Suppressor macrophage treated with lipopolysaccharide for 4 hours (primary cell): ENCODE measurements at places on chromosomes 1 and 21.
A peak's percentile ranks its signal among the peaks of the same experiment; 100 is the strongest.

DNA sequence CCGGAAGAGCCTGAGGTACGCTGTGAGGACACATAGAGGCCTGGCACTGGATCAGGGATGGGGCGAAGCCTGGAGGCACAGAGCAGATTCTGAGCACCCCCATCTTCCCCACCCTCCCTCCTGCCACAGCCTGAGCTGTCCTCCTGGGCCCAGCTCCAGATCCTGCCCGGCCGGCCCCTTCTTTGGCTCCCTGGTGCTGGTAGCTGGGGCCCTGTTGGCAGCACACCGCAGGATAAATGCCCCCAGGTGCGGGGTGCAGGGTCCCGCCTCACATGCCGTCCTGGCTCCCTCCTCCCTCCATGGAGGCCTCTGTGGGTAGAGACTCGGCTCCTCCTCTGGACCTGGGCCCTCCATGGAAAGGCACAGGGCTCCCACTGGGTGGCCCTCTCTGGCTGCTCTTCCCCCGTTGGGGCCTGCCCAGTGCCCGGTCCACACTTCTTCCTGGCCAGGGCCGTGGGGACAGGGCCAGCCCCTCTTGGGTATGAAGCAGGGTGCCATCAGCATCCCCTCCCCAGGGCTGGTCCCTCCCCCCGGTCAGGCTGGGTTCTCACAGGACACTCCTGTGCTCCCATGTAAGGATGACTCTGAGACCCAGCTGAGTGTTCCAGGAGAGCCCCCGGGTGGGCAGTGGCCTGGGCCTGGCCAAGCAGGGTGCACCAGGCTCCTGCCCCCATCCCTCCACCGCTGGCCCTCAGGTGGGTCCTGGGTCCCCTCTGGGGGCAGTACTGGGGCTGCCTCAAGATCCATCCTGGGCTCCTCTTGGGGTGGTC is 1.1 kb upstream of the OBSCN start:
- no peak for DNase-seq

- DNase-seq = no peak
These were observed 10.6 kb upstream of the XCL1 start for GRCh38 chr1:168565825-168566224.

- DNase-seq = no peak
These were observed 50.2 kb downstream of the EEIG2 start for GRCh38 chr1:108610073-108610472.

DNA sequence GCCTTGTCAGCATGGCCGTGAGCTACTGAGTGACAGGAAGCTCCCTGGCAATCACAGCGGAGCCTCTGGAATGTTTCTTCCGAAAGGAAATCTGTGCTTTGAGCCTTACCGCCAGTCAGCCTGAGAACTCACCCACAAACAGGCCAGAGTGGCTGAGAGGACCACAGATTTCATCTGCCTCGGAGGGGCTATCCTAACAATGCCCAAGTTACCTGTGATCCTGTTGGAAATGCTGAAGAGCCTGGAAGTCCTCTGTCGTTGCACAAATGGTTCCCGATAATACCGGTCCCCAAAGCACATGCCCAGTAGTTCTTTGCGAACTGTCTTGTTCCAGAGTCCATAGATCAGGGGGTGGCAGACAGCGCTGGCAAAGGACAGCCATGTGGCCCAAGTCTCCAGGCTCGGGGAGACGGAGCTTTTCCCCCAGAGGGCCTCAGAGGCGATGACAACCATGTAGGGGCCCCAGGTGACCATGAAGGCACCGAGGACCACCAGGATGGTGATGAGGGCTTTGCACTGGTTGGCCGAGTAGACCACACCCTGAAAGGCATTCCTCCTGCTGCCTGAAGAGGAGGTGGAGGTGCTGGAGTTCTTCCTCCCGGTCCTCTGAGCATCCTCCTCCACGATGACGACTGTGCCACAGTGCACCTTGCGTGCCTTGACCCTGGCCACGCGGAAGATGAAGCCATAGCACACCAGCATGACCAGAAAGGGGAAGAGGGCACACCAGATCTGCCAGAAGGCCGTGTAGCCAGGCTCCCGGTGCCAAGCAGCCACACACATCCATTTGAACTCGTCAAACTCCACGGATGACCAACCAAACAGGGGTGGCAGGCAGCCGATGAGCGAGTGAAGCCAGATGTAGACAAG is 40.2 kb downstream of the GPR161 start:
- DNase-seq = no peak

GRCh38 chr21:25913479-25913878 is 178.7 kb downstream of the GABPA start:
- no peak for DNase-seq

DNA sequence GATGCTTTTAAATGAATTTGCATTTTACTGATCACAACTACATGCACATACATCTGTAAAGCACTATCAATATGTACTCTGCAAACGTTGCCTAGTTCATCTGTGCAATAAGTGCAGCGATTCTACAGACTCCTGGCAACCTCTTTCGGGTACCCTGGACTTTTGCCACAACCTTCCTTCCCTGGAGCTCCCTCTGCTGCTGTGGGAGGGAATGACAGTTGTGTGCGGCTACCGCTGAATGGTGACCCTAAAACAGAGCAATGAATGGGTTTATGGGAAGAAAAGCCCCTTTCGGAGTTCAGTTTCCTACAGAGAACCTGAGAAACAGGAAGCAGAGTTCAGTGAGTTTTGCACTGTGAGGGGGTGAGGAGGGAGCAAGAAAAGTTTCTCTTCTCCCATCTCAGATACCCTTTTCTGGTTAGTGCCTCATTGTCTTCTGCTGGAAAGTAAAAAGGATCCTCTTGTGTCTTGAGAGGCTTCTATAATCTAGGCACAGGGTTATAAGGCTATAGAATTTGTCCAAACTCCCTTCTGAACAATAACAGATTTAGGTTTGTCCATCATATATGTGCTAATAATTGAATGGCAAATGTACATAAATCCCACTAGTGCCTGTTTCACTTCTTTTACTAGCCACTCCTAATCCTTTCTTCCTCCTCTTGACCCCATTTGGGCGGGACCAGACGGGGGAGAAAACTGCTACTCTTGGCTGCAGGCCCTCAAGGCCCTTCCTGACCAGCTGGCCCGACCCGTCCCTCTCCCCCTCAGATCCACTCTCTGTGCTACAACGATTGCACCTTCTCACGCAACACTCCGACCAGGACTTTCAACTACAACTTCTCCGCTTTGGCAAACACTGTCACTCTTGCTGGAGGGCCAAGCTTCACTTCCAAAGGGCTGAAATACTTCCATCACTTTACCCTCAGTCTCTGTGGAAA is 19.8 kb upstream of the SARS1 start:
- DNase-seq = peak; percentile 80

- DNase-seq = peak; percentile 16
These were observed 23.9 kb downstream of the FMO5 start for GRCh38 chr1:147201276-147201675.

DNA sequence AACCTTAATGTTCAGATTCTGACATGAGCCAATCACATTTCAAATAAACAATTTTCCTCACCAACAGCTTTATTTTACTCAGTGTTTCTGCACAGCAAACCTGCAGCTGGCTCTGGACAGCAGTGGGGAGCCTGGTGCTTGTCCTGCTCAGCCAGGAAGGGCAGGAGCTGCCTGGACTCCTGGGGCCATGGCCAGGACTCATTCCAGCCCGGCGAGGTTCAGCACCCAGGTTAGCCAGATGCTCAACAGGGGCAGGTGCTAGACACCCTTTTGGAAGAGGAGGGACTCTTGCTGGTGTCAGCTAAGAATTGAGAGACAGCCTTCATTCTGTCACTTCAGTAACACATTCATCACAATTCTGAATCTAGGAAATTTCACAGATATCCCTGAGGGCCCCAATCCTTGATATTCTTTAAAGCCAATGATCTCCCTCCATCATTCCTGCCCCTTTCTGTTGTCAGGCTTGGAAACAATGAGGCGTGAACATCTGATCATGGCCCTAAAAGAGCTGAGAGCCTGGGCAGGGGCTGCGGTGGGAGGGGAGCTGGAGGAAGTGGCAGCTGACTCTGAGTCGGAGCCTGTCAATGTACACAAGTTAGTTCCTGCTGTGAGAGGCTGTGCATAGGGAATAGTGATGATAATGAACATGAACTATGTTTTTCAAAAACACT is 251.3 kb downstream of the SDCCAG8 start:
- peak; percentile 48 for DNase-seq

DNA sequence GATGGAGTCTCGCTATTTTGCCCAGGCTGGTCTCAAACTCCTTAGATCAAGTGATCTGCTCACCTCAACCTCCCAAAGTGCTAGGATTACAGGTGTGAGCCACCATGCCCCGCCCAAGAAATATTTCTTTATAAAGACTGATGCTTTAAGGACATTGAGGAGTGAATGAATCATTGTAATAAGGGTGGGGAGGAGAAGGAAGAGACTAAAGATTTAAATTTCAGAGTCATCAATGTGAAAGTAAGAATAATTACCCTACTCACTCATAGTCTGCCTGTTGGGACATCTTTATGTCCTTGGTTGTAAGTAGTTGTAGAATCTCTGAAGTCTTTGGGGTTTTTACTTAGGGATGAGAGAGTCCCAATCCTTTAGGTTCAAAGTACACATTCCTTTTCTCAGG is 7.3 kb downstream of the KDM1A start:
- DNase-seq = peak; percentile 21

DNA sequence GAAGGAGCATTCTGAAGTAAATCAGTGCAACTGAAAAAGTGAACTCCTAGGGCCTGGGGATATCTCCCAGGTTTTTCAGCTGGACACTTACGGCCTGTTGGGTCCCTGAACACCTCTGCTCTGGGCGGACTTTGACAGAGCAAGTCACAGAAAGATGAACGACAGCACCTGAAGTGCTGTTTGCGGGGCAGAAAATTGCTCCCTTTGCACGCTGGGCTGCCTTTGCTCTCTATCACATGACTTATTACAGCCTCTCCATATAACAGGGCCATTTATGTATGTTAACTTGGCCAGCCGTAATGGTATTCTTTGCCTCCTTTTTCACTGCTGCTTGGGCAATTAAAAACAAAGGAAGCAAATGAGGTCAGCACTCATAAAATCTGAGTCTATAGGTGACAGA is 332.9 kb downstream of the BARHL2 start:
- no peak for DNase-seq

DNA sequence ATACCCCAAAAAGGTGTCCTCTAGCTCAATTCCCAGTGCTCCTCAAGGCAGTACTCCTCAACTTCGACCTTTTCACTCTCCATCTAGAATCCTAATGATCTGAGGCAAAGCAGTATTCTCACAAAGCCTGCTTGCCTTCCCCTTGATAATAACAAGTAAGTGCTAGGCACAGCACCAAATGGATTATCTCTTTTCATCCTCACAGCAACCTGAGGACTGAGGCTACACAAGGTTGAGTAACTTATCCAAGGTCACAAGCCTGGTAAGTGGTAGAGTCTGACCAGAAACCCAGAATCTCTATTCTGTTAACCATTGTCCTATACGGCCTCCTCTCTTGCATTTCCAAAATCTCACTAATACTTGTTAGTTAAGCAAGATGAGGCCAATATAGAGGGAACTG is 5.1 kb downstream of the SYDE2 start:
- DNase-seq = no peak

DNA sequence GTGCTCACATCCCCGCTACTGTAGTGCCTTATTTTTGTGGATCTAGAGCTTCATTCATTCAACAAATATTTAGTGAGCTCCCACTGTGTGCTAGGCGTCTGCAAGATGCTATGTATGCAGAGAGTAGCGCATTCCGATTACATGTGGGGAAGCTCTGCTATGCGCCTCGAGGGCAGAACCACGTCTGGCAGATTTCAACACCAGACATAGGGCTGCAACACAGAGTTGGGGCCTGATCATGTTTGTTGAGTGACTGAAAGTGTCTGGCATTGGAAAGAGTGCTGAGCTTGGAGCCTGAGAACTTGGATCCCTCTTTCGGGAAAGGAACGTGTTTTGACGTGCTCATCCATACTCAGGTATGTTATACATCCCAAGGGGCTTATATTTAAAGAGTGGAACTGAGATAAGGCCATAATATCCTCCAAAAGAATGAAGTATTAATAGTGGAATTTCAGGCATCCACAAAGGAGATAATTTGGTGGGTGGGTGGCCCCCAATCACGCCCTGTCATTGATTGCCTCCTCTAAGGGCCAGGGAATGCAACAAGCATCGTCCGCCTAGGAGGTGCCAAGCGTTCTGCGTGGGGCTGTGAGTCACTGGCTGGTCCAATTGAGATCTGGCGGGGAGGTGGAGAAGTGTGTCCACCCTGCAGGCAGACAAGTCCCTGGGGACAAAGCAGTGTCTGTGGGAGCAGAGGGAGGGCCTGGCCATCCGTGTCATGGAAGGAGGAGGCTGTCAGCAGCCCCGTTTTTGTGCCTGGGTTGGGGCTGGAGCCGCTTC is 62.8 kb upstream of the ZBTB40 start:
- no peak for DNase-seq

- DNase-seq = peak; percentile 78
These were observed 5.6 kb upstream of the SH3D21 start for GRCh38 chr1:36300526-36300925.

DNA sequence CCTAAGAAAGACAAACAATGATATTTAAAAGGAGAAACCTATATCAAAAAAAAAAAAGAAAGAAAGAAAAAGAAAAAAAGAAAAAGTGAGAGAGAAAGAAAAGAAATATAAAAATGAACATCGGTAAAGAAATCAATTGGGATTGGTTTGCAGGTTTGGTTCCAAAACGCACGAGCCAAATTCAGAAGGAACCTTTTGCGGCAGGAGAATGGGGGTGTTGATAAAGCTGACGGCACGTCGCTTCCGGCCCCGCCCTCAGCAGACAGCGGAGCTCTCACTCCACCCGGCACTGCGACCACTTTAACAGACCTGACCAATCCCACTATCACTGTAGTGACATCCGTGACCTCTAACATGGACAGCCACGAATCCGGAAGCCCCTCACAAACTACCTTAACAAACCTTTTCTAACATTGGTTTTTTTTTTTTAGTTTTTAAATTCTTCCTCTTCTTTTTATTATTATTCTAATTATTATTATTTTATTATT is 11.7 kb downstream of the LHX9 start:
- no peak for DNase-seq

DNA sequence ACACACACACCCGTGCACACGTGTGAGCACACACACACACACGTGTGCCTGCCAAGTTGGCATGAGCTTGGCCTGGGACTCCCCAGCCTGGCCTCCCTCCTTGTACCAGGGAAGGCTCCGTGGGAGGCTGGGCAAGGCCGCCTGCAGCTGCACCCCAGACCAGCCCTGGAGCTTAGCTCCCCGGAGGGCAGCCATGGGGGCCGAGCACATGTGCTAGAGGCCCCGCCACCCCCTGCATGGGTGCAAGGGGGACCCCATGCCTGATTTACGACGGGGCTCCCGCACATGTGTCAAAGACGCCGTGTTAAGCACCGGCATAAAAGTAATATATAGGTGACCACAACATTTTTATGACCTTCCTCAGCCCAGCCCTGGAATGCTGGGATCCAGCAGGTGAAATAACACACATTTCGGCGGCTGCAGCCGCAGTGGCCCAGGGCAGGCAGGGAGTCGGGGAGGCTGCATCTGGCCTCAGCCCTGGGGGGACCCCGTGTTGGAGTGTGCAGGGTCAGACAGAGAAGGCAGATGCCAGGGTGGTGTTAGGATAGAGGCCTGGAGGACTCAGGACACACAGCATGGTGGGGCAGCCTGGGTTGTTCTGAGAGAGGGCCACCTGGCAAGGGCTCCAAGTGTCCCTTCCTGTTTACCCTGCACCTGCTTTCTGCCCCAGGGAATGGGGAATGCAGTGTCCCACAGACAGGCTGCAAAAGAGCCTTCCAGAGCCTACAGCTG is 56.3 kb downstream of the WNT9A start:
- DNase-seq = no peak
